ENCODE measurements at places on chromosomes 1 and 21.
A peak's percentile ranks its signal among the peaks of the same experiment; 100 is the strongest.

- DNase-seq: peak; percentile 28
Observed at GRCh38 chr1:159900086-159900680, at the start of gene CFAP45. TSS of gene CFAP45 (minus strand) at chr1:159900165. CDS start at chr1:159900098, 67 bp downstream.

DNA sequence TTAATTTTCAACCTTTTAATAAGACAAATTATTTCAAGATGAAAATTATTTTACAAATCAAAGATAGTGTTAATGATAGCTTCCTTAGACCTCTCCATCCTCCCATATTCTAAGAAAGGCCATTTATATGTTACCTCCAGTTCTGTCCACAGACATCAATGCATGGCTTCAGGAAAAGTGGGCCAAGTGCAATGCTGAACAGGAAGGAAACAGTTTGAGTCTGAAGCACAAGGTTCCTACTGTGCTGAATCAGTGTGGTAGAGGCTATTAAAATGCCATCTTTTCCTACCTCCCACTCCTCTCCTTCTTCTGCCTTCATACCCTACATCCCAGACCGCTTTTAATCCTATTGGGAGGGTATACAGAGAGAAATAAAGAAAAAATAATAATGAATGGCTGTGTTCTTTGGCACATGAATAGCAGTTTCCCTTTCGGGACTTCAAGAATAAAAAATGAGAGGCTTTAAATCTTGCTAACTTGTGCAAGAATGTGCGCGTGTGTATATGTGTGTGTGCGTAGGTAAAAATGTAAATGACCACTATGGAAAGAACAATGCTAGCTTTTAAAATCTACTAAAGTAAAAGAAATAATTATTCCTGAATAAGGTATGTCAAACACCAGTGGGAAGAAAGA lies 62.6 kb upstream of the C1orf105 start:
- DNase-seq: no peak

DNA sequence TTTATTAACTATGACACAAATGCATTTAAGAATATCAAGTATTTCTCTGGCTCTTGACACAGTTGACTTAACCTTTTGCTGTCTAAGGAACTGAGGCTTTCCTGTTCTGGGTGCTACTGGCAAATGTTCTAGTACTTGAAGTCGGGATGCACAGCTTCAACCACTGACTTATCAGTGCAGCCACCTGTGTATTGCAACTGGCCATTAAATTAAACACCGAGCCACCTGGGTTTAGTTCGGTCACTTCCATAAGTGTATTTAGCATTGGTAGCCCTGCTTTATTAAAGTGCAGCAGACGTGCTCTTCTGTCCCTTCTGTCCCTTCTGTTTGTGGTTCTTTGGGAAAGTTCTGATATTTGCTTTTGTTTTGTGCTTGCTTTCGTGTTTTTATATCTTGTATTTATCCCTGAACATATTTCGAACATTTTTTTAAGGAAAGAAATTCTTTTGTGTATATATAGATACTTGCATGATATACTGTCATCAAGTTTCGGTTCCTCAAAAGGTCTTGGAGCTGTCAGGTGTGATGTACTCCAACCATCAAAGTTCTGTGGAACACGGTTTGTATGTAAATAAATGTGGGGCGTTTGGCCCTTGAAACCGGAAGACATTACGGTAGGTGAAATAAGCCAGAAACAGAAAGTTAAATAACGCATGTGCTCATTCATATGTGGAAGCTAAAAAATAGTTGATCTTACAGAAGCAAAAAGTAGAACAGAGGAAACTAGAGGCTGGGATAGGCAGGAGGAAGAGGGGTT lies 297.9 kb upstream of the GREM2 start:
- DNase-seq: no peak

- DNase-seq: peak; percentile 83
Observed at GRCh38 chr1:232923739-232924386, 26.5 kb upstream of the NTPCR start.
